Lung (tissue), 17 donors: ENCODE measurements at places on chromosomes 12 and 14. TPM values are rescaled to one million over a fixed set of nuclear protein-coding genes. Genes with fewer than 3 reads are reported as not detected.
A peak's percentile ranks its signal among the peaks of the same experiment; 100 is the strongest.

The FGD6 gene
- total RNA-seq: 26.4 TPM

The FGFR1OP2 gene
- 37.9 TPM for total RNA-seq

DNA sequence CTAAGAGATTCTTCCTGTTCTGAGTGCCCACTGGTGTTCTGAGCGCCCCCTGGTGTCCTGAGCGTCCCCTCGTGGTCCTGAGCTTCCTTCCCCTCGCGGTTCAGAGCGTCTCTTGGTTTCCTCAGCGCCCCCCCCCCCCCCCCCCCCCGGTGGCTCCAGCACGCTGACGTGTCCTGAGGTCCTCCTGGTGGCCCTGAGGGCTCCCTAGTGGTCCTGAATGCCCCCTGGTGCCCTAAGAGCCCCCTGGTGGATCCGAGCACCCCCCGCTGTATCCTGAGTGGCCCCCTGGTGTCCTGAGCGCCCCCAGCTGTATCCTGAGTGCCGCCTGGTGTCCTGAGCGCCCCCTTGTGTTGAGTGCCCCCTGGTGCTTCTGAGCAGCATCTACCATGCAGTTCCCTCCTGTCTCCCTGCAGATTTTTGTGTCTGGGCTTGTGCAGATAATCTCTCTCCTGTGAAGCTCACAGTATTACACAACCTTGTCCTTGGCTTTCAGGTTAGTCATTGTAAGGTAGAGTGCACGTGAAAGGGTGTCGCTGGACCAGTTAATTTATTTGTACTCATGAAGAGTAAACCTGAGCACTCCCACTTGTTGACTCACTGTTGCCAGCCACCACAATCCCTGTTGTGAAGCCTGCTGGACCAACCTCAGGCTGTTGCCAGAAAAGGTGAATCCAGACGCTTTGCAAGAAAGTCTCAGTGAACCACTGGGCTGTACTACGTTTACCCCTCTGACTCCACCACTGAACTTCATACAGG is 1168.4 kb downstream of the TMEM121 start:
- no peak for DNase-seq

GRCh38 chr14:105228562-105228961 is 19.8 kb upstream of the BTBD6 start:
- peak; percentile 88 for DNase-seq
